ENCODE measurements at places on chromosomes 1 and 21.

DNA sequence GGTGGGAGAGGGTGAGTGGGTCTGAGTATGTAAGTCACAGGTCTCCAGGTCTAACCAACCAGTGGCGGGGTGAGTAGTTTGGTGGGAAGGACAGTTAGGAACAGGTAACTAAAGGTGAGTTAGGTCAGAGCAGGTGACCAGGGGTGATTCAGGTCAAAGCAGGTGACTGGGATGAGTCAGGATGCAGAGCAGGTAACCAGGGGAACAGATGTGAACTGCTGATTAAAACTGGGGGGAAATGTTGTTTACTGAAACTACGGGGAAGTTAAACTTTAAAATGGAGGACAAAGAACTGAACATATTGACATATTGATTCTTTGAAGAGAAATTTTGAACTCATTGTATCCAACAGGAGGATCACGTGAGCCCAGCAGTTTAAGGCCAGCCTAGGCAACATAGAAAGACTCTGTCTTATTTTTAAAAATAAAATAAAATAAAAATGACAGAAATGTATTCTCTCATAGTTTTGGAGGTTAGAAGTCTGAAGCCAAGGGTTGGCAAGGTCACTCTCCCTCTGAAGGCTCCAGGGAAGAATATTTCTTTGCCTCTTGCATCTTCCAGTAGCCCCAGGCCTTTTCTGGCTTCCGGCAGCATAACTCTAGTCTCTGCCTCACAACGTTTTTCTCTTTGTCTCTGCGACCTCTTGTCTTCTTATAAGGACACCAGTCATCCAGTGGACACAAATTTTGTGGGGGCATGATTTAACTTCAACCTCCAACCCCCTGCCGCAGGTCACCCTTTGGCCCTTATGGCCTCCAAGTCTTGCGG lies 64.3 kb upstream of the TINAGL1 start:
- DNase-seq = no peak

DNA sequence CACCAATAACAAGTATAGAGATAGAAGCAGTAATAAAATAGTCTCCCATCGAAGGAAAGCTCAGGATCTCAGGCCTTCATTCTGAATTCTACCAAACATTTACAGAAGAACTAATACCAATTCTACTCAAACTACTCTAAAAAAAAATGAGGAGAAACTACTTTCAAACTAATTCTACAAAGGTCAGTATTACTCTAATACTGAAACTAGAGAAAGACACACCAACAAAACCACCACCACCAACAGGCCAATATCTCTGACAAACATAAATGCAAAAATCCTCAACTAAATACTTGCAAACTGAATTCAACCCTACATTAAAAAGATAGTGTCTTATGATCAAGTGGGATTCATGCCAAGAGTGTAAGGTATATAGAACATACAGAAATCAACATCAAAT lies 1078.4 kb downstream of the KCNT2 start:
- DNase-seq = no peak

DNA sequence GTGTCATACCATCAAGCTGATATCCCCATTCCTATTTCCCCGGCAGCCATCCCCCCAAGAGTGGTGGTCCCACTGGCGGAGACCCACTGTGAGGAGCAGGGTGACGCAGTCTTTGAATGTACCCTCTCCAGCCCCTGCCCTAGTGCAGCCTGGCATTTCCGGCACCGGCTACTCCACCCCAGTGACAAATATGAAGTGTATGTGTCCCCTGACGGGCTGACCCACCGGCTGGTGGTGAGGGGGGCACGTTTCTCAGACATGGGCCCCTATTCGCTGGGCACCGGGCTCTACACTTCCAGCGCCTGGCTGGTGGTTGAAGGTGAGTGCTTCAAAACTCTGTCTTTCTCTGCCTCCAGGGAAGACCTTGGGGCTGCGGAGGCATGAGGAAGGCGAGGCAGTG lies 14.4 kb downstream of the IGFN1 start:
- DNase-seq = no peak

DNA sequence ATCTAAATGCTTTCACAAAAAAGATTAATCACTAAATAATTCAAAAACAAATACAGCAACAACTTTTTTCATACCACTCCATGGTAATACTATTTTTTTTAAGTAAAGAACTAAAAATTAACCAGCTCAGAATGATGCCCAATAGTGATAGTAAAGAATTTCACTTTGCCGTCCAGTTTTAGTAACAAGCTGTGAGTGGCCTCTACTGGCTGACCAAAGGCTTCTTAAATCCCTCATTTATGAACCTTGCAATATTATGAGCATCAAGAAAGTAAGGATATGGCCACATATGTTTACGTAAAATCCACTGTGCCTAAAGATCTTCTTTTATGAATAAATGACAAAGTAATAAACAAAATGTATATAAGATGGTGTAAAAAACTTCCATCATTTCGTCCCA lies 108.6 kb downstream of the GPATCH2 start:
- no peak for DNase-seq

- no peak for DNase-seq
These were observed 22.2 kb upstream of the SLC5A9 start for GRCh38 chr1:48200166-48200900.

DNA sequence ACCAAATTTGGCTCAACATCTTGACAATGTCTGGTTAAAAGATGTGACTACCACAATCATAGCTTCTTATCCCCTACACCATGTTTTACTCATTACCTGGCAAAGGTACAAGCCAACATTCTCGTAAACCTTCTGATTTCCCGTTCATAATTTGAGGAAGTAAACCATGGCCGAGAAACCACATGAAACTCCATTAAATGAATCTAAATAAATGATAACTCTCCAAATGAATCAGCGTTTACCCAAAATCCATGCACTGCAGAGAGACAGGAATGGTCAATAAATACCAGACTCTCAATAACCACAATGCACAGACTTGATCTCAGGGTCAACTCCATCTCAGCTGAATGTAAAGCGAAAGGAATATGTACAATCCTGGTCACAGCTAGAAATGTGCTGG lies 125.2 kb downstream of the TYW3 start:
- DNase-seq = no peak

GRCh38 chr1:240287722-240288121 lies 196.0 kb downstream of the FMN2 start:
- DNase-seq = no peak

- no peak for DNase-seq
These were observed 98.8 kb downstream of the MTR start for GRCh38 chr1:236893626-236894545.

- DNase-seq = peak; percentile 58
These were observed 42.1 kb upstream of the TP53BP2 start for GRCh38 chr1:223887747-223888418.

DNA sequence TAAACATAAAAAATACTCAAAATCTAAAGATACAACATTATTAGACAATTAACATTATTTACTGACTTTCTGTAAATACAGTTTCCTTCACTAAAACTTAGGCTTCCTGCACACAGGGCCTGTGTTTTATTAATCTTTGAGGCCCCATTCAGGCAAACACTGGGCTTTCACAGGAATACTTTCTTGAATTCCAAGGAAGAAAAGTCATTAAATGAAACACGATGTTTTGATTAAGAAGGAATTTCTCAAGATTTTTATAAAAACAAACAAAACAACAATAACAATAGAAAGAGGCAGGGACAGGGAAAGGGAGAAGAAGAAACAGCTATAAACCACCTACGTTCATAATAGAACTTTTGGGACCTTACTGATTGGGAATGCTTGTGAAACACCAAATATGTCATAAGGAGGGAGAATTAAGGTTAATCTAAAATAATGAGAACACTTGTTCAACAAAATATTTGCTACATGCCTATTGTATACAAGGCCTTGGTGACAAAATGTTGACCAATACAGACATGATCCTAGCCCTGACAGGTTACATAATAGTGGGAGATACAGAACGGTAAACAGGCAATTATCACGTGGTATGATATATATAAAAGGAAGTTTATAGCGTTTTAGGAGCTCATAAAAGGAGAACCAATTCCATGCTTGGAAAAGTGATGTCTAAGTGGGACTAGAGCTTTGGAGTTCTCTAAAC lies 3.6 kb downstream of the DDAH1 start:
- no peak for DNase-seq

GRCh38 chr1:91793877-91794276 lies 92.1 kb downstream of the TGFBR3 start:
- DNase-seq = no peak

DNA sequence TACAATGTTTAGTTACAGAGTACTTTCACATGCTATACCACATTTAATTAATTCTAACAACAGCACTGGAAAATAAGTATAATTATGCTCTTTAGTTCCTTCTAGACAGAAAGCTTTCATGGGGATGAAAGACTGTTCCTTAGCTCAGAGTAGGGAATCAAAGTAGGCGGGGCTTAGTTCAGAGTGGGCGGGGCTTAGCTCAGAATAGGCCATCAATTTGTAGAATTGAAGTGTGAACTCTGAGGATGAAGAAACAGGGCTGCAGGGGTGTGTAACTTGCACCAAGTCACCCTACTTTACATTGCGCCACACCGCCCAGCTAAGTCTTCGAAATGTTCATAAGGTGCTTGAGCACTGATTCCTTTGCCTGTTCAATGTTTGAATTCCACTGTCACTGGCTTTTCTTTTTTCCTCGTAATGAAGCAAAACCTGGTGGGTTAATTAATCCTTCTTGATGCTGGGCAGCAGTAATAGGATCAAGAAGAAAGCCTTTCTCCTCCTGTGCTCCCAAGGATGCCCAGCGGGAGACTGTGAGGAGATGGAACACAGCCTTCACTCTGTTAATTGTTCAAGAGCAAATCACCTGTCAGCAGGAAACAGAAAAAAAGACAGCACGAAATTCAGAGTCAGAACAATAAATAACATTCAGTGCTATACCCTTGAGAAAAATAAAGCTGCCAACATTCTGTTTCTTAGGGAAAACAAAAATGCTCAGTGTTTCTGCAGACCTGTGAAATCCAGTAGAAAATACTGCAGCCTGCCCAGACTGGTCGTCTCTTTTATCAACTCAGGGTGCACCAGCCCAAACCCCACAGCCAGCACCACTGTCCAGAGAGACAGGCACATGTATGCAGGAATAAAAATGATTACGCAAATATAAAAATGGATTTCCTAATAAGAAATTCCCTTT lies 66.5 kb upstream of the CAMK1G start:
- peak; percentile 44 for DNase-seq

DNA sequence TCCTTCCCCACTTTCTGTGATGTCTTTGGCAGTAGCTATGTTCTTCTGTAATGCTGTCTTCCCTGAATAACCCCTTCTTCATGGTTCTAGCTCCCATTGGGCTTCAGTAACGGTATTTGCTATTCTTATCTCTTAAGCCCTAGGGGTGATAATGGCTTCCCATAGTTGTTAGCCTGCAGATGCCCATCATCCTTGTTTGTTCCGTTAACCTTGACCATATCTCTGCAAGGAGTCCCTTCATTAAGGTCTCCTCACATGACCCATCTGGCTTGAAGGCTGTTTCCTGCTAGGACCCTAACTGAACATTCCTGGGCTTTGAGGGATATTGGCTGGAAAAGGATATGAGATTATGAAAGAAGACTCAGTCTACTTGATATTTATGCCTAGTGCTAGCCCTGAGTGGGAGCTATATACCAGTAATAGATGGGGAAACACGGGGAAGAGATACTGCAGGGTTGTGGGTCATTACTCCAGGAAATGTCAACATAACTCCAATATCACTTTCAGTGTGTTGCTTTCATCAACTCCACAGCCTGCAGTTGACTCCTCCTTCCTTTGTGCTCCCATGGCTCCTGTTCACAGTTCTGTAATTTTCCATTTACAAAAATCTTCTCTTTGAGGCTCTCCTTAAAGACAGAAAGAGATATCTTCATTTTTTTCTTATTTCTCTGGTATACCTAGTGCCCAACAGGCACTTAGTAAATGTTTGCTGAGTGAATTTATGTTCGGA lies 2.5 kb downstream of the MR1 start:
- DNase-seq = no peak

GRCh38 chr1:30400507-30400906 lies 322.9 kb downstream of the MATN1 start:
- no peak for DNase-seq

- no peak for DNase-seq
These were observed 464 bp downstream of the ACBD6 start for GRCh38 chr1:180501865-180502360.

GRCh38 chr1:152942161-152942560 lies 4.8 kb upstream of the SPRR5 start:
- DNase-seq = no peak

DNA sequence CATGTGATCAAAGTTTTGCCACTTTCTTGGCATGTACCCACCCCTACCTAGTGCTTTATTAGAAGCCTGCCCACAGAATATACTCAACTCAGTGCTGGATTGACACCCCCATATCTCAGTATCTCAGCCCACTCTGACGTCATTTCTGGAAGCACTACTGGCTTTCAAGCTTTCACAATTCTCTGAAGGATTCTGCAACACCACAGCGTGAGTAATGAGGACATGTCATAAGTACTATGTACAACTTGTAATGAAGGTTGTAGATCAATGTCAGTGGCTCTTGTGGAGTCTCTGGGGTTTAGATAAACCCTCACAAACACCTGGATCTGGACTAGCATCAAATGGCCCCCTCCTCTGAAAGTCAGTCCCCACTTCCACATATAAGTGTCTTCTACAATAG lies 57.2 kb downstream of the TNFSF4 start:
- DNase-seq = no peak

- DNase-seq = no peak
These were observed 66.0 kb downstream of the GNG4 start for GRCh38 chr1:235583511-235584001.

DNA sequence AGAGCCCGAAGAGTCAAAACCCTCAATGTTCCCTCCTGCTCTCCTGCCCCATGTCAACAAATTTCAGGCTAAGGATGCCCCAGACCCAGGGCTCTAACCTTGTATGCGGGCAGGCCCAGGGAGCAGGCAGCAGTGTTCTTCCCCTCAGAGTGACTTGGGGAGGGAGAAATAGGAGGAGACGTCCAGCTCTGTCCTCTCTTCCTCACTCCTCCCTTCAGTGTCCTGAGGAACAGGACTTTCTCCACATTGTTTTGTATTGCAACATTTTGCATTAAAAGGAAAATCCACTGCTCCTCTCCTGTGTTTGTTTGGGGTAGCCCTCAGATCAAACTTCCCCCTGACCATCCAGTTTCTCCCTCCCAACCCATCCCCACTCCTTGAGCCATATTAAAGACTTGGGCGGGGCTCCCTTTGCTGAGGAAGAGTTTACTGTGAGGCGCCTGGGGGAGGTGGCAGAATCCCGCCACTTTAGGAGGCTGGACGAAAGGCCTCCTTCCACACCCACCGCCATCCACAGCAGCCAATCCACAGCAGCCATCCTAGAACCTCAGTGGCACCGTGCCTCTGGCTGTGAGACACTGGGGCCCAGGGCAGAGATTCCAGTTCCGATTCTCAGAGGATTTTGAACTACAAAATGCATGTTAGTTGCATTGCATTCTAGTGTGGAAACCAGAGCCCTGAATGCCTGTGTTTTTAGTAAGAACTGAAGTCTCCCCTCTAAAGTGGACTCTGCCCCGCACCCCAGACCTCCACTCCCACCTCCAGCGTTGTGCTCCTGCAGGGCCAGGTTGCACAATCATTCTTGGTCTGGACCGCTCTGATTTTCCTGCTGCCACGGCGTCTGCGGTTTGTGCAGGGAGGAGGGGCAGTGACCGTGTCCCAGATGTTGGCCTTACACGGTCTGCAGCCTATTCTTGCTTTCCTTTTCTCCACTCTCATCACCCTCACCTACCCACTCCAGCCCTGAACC lies 3.0 kb downstream of the OLFML3 start:
- no peak for DNase-seq

- DNase-seq = no peak
These were observed 3.0 kb downstream of the SPATA46 start for GRCh38 chr1:162373541-162374260.
